Stimulated activated CD8-positive, alpha-beta memory T cell treated with anti-CD3 and anti-CD28 coated beads, Interleukin-15, amount 100 ng/mL, for 48 hours (primary cell): ENCODE measurements at places on chromosomes 12 and 14.

GRCh38 chr12:104219361-104219892 is 3.8 kb downstream of the TXNRD1 start:
- DNase-seq: no peak

GRCh38 chr14:91047174-91047753 is 13.2 kb downstream of the RPS6KA5 start:
- DNase-seq: no peak

- no peak for DNase-seq
These were observed 14.2 kb upstream of the BLTP3B start for GRCh38 chr12:100156731-100157426.

GRCh38 chr12:101828463-101829196 is 2.1 kb downstream of the GNPTAB start:
- no peak for DNase-seq
